ENCODE measurements at places on chromosomes 5 and 9.

GRCh38 chr9:133971121-133971951 lies 20.8 kb downstream of the VAV2 start:
- no peak overlapping the region for H3K27ac ChIP-seq
- no peak overlapping the region for H3K4me3 ChIP-seq
- H3K36me3 ChIP-seq = peaks cover 4% of the 10 kb centered on the region
- H3K4me1 ChIP-seq = peaks cover 40% of the 10 kb centered on the region
- H3K27me3 ChIP-seq = no peaks in the 10 kb centered on the region

DNA sequence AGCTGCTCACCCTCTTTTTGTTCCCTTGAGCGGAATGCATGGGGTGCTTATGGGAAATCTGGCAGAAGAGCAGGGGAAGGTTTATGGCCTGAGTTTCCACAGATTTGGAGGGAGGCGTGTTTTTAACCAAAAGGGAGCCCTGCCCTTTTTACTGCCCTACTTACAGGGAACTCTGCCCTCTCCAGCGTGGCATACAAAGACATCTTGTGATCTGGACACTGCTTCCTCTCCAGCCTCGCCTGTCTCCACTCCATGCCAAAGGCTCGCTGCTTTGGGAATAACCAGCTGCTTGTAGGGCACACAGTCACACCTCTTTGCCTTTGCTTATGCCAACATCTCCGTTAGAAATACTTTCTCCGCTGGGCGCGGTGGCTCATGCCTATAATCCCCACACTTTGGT lies 314.2 kb downstream of the ARHGAP26 start:
- H3K27me3 ChIP-seq = no peaks in the 10 kb centered on the region
- no peak for DNase-seq
- no peak overlapping the region for H3K4me3 ChIP-seq
- peaks cover 16% of the 10 kb centered on the region for H3K4me1 ChIP-seq
- no peak overlapping the region for H3K27ac ChIP-seq
- peaks cover under 1% of the 10 kb centered on the region for H3K36me3 ChIP-seq

DNA sequence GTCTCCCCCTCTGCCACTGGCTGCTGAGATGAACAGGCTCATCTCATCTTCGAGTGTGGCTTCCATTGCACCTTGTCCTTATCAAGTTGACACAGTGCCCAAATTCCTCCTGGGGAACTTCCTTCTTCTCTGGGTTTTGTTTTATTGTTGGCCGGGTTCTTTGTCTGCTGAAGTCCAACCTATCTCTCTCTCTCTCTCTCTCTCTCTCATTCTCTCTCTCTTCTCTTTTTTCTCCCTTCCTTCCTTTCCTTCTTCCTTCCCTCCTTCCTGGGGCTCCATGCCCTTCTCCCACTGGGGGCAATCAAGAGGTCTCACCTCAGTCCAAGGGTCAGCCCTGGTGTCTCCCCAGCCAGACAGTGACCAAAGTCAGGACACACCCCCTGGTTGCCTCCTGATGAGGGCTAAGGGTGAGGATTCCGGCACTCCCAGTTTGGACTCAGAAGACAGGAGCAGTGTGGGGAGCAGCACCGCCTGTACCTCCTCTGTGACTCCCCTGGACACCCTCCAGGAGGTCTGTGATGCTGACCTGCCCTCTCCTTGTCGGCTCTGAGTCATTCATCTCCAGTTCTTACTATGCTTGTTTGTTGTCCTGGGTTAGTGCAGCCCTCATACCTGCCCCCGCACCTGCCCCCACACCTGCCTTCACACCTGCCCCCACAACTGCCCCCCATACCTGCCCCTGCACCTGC lies 30.7 kb downstream of the KCNT1 start:
- H3K36me3 ChIP-seq = no peaks in the 10 kb centered on the region
- DNase-seq = no peak
- H3K4me1 ChIP-seq = no peaks in the 10 kb centered on the region
- peaks cover 56% of the 10 kb centered on the region for H3K27me3 ChIP-seq
- no peak overlapping the region for H3K27ac ChIP-seq

DNA sequence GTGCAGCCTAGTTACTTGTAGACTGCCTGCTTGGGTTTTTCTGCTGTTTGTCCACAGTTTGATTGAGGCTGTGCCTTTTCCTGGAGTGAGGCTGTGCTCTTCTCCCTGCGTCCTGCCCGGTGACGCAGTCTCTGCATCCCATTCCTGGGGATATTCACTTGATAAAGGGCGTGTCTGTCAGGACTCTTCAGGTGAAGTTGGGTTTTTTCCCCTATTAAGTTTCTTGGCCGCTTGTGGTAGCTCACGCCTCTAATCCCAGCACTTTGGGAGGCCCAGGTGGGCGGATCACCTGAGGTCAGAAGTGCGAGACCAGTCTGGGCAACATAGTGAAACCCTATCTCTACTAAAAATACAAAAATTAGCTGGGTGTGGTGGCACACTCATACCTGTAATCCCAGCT lies 50.0 kb upstream of the SUSD3 start:
- no peak for DNase-seq
- no peak overlapping the region for H3K27ac ChIP-seq
- peaks cover 23% of the 10 kb centered on the region for H3K36me3 ChIP-seq

- peak overlapping the region; percentile 90 for H3K4me3 ChIP-seq
- H3K27me3 ChIP-seq = no peaks in the 10 kb centered on the region
- DNase-seq = no peak
These were observed 707 bp downstream of the RMND5B start for GRCh38 chr5:178131446-178131996.

DNA sequence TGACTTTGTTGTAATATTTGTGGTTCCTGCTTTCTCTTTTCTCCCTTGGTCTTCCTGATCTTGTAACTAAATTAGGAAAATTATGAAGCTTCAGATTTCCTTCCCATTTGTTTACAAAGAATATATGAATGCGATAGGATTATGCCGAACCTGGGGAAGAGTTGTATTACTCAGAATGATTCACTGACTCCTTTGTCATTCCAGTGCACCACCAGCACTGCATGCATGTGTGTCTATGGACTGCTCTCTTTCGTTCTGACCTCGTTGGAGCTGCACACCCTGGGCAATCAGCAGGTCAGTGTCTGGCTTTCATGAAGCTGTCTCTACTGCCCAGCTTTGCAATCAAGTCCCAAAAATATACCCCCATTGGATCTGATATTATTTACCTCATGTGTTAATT lies 25.5 kb downstream of the NUP188 start:
- H3K4me3 ChIP-seq = no peak overlapping the region
- DNase-seq = no peak
- no peaks in the 10 kb centered on the region for H3K27me3 ChIP-seq
- peaks cover 50% of the 10 kb centered on the region for H3K36me3 ChIP-seq
- no peaks in the 10 kb centered on the region for H3K4me1 ChIP-seq

DNA sequence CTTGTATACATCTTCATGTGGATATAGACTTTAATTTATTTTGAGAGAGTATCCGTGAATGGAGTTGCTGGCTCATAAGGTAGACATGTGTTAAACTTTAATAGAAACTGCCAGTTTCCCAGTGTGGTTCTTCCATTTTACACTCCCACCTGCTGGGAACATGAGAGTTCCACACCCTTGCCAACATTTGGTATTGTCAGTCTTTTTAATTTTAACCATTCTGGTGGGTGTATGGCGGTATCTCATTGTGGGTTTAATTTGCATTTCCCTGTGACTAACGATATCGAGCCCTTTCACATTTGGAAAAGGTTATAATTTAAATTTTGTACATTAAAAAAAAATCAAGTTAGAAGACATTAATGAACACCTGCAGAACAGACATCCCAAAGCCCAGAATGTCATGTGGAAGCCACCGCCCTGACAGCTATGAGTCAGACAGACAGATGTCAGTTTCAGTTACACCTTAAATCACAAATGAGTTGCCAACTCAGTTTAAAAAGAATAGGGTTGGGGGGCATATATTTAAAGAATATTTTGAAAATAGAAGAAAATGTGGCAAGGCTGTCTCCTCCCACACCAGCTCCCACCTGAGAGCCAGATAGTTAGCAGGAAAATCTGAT lies 36.9 kb downstream of the ANKRD33B start:
- H3K4me3 ChIP-seq = no peak overlapping the region
- no peaks in the 10 kb centered on the region for H3K27me3 ChIP-seq
- H3K4me1 ChIP-seq = peaks cover 15% of the 10 kb centered on the region

DNA sequence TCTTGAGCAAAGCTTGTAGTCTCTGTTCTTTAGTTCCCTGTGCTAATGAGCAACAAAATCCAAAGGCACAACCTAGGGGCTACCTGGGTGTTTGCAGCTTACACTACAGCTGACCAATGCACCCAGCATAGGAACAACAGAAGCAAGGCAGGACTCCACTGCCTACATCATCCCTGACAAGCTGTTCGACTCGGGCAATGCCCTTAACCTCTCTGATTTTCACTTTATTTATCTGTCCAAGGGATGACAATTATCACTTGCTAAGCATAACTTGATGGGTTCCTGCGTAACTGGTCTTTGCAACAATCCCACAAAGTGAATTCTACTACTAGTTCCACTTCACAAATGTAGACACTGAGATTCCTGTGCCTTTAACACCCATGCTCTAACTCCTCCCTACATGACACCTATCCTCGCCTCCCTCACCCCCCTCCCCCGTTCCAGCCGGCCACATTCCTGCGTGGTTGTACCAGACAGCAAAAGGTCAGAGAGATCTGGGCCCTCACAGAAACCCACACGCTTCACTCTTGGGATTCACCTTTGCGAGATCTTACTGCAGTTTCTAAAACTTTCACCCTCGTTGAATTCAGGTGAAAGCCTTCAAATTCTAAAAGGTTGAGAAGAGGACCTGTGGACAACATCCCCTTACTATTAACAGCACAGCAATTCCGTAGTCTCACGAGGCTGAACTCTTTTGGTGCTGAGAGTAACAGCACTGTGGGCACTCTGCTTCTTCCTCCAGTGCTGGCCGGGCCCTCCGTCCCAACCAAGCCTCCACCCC lies 995 bp downstream of the IPPK start:
- H3K27ac ChIP-seq = peak overlapping the region; percentile 92
- DNase-seq = no peak
- peaks cover 1% of the 10 kb centered on the region for H3K36me3 ChIP-seq

DNA sequence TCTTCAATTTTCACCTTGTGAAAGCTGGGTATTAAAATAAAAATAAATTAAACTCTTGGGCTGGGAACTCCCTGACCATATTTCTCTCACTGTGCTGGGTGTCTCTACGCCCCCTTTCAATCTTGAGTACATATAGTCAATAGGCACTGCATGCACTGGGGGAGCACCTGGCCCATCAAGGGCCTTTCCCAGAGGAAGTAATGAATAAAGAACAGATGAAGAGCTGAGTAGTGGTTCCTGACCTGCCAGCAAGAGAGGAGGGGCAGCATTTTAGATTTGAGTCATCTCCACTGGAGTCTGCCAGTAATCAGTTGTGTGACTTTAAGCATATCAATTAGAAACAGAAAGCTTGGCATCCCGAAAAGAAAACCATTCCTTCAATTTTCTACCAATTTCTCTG lies 6.2 kb downstream of the MAPKAP1 start:
- no peak for DNase-seq
- no peaks in the 10 kb centered on the region for H3K27me3 ChIP-seq
- H3K27ac ChIP-seq = no peak overlapping the region
- no peak overlapping the region for H3K4me3 ChIP-seq
- H3K36me3 ChIP-seq = peaks cover 5% of the 10 kb centered on the region
- peaks cover 13% of the 10 kb centered on the region for H3K4me1 ChIP-seq

DNA sequence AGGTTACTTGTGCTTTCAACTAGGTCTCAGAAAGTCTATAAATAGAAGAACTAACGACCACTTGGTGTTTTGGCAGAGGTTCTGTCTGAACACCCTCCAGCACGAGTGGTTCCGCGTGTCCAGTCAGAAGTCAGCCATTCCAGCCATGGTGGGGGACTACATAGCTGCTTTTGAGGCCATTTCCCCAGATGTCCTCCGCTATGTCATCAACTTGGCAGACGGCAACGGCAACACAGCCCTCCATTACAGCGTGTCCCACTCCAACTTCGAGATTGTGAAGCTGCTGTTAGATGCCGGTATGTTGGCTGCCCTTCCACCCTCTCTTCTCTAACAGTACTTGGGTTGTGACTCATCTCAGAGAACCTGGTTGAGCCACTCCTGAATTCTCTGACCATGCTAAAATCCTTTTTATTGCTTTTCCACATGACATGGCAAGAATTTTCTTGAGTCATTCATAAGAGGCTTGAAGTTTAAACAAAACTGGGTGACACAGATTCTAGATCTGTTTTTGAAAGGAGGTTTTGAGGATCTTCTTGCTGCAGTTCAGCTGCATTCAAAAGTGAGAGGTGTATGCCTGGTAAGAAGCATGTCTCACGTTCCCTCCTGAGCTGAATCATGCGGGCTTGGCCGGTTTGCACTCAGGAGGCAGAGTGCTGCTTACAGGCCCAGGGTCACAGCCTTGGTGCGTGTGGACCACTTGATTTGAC lies 103.1 kb upstream of the DMRT1 start:
- H3K4me1 ChIP-seq = peaks cover 9% of the 10 kb centered on the region
- H3K36me3 ChIP-seq = peaks cover 45% of the 10 kb centered on the region
- H3K27ac ChIP-seq = no peak overlapping the region

GRCh38 chr9:16328349-16328748 lies 542.1 kb downstream of the BNC2 start:
- peaks cover 16% of the 10 kb centered on the region for H3K4me1 ChIP-seq
- no peaks in the 10 kb centered on the region for H3K36me3 ChIP-seq
- H3K4me3 ChIP-seq = no peak overlapping the region
- no peak for DNase-seq

DNA sequence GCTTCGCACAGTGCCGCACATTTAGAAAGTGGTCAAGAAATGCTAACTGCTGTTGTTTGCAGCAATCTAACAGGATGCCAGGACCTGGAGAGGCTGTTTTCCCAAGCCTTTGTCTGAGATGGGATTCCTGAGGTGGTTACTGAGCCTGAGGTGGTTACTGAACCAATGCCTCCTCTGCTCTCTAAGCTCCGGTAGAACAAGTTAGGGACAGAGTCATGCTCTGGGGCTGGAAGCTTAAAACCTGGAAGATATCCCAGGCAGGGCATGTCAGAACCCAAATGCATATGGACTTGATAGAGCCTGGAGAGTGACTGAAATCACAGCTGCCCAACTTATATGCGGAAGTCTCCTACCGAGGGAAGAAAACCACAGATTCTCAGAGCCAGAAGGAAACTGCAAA lies 46.5 kb upstream of the FAT2 start:
- no peaks in the 10 kb centered on the region for H3K36me3 ChIP-seq
- no peak overlapping the region for H3K27ac ChIP-seq
- H3K4me1 ChIP-seq = no peaks in the 10 kb centered on the region
- no peak overlapping the region for H3K4me3 ChIP-seq
- DNase-seq = no peak
- no peaks in the 10 kb centered on the region for H3K27me3 ChIP-seq

GRCh38 chr9:71781391-71781790 lies 13.1 kb upstream of the CEMIP2 start:
- H3K27ac ChIP-seq = no peak overlapping the region
- no peak for DNase-seq
- H3K36me3 ChIP-seq = no peaks in the 10 kb centered on the region

GRCh38 chr5:174325961-174326360 lies 280.5 kb downstream of the NSG2 start:
- H3K27ac ChIP-seq = no peak overlapping the region
- H3K4me3 ChIP-seq = no peak overlapping the region
- no peaks in the 10 kb centered on the region for H3K27me3 ChIP-seq
- no peak for DNase-seq

- H3K4me1 ChIP-seq = no peaks in the 10 kb centered on the region
- no peaks in the 10 kb centered on the region for H3K36me3 ChIP-seq
- H3K27ac ChIP-seq = no peak overlapping the region
- DNase-seq = no peak
These were observed 176.7 kb upstream of the ZNF608 start for GRCh38 chr5:124923131-124923530.

Measured in mesothelial cell of epicardium (in vitro differentiated cells).